Mammary epithelial cell (primary cell): ENCODE measurements at places on chromosomes 3 and 15.

GRCh38 chr3:60136601-60137000 is 1086.8 kb upstream of the CFAP20DC start:
- DNase-seq, result no peak

- no peak for DNase-seq
These were observed 1014.0 kb downstream of the SI start for GRCh38 chr3:164064298-164064697.

DNA sequence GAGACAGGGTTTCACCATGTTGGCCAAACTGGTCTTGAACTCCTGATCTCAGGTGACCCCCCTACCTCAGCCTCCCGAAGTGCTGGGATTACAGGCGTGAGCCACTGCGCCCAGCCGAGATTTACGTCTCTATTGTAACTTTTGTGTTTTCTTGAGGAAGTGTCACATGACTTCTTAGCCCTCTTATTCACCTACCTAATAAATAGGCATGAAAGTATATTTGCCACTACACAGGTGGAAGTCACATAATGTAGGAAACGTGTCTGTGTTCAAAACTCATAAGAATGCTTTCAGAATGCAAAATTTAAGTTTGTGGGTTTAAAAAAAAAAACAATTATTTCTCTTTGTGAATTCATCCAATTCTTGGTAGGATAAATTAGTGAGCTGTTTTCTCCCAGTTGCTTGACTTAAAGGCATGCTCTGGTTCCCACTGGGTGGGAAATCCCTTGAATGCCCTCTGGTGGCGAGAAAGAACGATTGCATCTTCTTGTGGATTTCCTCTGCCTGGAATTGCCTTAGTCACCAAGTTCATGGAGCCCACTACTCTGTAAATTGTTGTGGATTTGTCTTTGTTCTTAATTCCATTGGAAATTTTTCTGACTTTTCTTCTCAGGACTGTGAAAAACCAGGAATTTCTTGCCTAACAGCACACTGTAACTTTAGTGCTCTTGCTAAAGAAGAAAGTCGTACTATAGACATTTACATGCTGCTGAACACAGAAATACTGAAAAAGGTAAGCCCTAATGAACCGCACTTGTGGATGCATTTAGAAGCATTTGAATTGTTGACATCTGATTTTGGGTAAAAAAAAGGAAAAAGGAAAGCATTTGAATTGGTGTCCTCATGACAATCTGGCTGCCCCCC is 82.2 kb upstream of the CTDSPL start:
- DNase-seq, result peak; percentile 55

DNA sequence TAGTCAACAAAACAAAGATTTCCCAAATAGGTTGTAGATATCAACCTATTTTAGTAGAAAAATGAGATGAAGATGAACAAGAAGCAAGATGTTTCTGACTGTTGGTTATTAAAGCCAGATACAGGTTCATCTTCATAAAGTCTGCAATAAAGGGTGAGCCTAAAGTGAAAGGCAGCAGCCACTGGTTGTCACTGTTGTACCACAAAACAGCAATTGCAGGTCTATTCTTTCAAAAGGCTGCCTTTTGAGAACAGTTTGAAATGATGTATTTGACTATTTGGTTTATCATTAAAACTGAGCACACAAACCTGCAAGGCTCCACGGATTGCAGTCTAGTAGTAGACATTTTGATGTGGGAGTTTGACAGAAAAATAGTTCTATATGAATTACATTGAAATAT is 543.4 kb downstream of the GBE1 start:
- DNase-seq, result no peak

- no peak for DNase-seq
These were observed 58.6 kb downstream of the SIDT1 start for GRCh38 chr3:113590983-113591382.
